ENCODE measurements at places on chromosomes 2 and 18.
A peak's percentile ranks its signal among the peaks of the same experiment; 100 is the strongest.

- DNase-seq = no peak
These were observed 195.1 kb downstream of the KCNE4 start for GRCh38 chr2:223247136-223247535.

- no peak for DNase-seq
These were observed 134.9 kb downstream of the NDUFA10 start for GRCh38 chr2:239890206-239890746.

- no peak for DNase-seq
These were observed 171.1 kb downstream of the FTCDNL1 start for GRCh38 chr2:199679883-199680282.

DNA sequence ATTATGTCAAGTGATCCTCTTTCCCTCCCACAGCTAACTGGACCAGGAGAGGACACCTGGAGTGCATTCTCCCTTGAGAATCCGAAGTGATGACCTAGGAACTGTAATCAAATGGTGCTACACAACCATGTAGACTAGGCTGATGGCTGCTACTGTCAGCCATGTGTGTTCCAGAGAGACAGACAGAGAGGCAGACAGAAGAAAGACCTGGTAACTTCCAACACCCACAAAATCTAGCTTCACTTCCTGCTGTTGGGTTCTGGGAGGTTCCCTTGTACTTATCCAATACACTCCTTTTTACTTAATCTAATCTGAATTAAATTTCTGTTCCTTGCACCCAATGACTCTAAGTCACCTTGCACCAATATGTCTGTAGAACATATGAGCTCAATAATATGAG, 72.3 kb downstream of the AAK1 start:
- no peak for DNase-seq

- DNase-seq = no peak
These were observed 86.2 kb upstream of the CCDC195 start for GRCh38 chr2:224802407-224802806.

DNA sequence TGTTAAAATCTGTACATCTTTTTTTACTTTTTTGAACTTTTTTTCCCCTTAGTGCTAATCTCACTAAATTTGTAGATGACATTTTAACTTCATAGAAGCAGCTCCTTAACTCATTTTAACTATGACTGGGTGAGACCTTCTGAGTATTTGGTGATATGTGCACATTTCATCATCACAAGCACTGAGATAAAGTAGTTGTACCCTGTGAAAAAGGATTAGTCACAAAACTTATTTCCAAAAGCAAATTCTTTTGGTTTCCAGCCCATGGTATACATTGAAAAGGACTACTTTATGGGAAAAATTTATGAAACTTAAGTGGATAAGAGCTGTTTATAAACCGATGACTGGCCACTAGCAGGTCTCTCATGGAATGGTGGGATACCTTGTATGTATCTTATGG, 581.5 kb downstream of the PLCL1 start:
- no peak for DNase-seq

GRCh38 chr2:16773080-16773713, 107.6 kb upstream of the CYRIA start:
- peak; percentile 80 for DNase-seq

GRCh38 chr2:133685636-133686215, 117.5 kb upstream of the NCKAP5 start:
- DNase-seq = no peak

DNA sequence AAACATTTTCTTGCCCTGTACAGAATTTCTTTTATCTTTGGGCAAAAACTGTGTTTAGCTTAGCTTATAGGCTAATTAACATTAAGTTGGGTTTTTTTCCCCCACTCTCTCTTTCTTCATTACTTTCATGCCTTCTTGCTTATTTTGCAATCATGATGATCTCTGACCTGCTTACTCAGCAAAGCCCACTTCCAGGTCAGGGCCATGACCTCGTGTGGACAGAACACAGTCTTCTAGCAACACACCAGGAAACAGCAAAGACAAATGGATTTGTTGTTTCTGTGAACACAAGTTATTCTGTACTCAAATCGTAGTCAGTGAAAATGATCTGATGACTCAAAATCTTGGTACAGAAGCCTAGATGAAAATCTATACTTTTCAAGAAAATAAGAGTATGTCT, 60.7 kb downstream of the SPATS2L start:
- DNase-seq = no peak

DNA sequence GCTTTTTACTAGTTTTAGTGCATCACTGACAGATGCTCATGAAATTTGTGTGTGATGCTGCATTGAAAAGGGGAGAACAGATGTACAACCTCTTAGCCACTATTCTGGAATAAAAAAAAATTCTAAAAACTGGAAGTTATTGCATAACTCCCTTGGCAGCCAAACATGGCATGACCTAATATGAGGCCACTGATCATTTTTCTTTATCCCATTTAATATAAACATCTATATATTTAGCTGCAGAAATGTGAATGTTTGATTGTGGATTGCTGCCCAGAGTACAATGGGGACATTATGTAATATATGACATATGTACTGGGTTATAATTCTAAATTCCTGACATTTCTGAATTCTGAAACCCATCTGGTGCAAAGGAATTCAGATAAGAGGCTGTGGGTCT, 86.5 kb downstream of the CDCA7 start:
- no peak for DNase-seq

DNA sequence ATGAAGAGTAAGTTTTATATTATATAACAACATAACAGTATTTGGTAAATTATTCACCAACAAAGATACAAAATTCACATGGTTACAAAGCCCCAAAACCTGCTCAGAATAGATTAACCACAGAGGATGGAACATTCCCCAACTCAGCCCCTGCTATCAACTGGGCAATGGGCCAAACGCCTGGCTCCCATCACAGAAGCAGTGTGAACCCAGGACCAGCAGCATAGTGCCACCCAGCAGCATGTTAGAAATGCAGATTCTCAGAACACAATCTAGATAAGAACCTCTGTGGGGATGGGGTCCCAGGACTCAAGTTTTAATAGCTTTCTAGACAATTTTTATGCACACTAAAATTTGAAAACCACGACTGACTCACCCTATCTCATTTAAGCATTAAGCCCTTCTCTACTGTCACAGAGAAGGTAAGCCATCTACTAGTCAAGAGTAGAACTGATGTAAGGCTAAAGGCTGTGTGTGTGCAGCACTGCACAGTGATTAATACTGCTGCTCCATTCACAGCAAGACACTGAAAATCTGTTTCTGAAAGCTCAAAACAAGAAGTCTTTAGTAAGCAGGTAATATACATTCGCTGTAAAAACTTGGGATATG, 15.2 kb downstream of the AFG3L2 start:
- DNase-seq = peak; percentile 39

DNA sequence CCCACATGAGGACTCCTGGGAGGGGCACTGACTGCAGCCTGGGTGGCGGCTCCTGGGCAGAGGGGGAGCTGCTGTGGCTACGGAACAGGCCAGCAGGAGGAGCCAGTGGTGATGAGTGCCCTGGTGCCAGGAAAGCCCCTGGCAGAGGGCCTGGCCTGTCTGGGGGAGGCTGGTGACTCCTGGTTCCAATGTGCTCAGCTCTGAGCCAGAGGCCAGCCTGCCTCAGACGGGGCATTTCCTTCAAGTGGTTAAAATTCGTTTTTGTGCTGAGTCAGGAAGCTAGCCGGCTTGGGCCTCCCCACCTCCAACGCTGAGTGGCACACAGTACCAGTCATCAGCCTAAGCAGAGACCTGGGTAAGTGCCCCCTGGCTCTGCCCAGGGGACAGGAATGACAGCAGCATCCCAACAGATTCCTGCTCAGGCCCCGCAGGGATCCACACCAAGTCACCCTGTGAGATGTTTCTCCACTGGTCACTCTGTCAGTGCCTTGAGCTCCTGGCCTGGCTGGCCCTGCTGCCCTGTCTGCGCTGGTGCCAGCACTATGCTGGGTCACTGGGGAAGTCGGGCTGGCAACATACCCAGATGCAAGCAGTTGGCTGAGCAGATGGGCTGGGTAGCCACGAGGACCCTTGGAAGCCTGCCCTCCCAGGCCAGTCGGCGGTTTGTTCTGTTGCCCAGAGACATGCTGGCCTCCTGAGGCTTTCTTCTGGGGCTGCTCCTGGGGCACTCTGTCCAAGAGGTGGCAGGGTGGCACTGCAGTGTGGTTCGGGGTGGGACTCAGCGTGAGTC, 7.1 kb upstream of the KLF11 start:
- DNase-seq = peak; percentile 95

- no peak for DNase-seq
These were observed 38.9 kb downstream of the TMEM17 start for GRCh38 chr2:62467100-62467474.

- no peak for DNase-seq
These were observed 33.7 kb upstream of the MRPL33 start for GRCh38 chr2:27737676-27738348.

GRCh38 chr18:5962362-5962761, 67.0 kb upstream of the TMEM200C start:
- peak; percentile 53 for DNase-seq

DNA sequence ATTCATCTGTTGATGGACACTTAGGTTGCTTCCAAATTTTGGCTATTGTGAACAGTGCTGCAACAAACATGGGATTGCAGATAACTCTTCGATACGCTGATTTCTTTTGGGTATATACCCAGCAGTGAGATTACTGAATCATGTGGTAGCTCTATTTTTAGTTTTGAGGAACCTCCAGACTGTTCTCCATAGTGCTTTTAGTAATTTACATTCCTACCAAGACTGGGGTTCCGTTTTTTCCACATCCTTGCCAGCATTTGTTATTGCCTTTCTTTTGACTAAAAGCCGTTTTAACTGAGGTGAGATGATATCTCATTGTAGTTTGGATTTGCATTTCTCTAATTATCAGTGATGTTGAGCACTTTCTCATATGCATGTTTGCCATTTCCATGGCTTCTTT, 200.3 kb downstream of the MBD5 start:
- DNase-seq = no peak

GRCh38 chr18:72160510-72161445, 383.4 kb downstream of the CBLN2 start:
- DNase-seq = no peak

- DNase-seq = no peak
These were observed 119.1 kb upstream of the PELI1 start for GRCh38 chr2:64263315-64263714.

- DNase-seq = no peak
These were observed 19.3 kb upstream of the SPP2 start for GRCh38 chr2:234031207-234031606.

GRCh38 chr18:26648509-26649192, 100.3 kb upstream of the KCTD1 start:
- DNase-seq = no peak

- DNase-seq = peak; percentile 27
These were observed 908 bp downstream of the ERLEC1 start for GRCh38 chr2:53787614-53788289.

GRCh38 chr2:165248238-165248637, 9.0 kb downstream of the SCN2A start:
- no peak for DNase-seq

- DNase-seq = no peak
These were observed 19.6 kb upstream of the REV1 start for GRCh38 chr2:99509387-99509786.

- DNase-seq = no peak
These were observed 107.4 kb upstream of the ACAA2 start for GRCh38 chr18:49920731-49921130.

- DNase-seq = no peak
These were observed 133.8 kb upstream of the LMAN1 start for GRCh38 chr18:59492756-59493421.

DNA sequence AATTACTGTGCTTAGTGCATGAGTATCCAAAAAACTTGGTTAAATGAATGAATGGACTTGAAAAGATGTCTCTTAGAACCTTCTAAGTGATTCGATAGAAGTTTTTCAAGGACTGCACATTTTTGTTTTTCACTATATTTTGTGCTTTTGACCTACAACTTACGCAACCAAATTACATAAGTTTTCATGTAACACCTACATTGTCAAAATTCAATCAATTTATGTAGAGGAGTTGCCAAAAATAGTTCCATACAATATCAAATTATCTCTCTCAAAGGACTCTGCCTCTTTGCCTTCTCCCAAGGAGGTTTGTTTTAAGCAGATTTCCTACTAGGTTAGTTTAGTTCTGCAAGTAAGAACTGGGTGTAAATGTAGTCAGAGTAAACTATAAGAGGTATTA, 10.3 kb downstream of the MARCHF7 start:
- no peak for DNase-seq

DNA sequence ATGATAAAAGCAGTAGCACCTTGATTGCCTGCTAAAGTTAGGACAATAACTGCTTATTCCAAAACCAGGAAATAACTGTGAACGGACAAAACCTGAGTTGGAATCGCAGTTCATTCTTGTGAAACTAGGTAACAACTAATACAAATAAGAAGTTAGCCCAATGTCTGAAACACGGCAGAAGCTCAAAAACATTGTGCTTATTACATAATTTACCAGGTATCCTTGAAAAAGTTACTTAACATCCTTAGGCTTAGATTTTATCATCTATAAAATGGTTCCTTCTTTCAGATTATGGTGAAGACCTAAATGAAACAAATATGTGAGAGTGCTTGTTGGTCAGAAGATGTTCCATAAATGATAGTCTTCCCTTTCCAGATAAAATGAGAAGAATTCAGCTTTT, 32.4 kb downstream of the RTN4 start:
- no peak for DNase-seq

DNA sequence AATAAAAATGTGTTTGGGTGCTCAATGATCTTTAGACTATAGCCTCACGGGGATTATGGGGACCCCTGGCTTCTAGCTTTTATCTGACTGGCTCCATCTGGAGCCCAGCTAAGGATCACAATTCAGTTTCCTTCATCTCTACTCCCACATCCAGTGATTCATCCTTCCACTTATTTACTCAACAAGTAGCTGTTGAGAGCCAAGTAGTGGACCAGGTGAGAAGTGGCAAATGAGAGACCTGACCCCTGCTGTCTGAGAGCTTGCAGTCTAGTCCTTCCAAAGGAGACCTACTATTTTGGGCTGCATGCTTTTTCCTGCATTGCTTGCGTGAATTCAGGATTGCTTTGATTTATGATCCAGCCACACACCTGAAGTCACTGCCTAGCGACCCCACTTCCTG, 10.7 kb upstream of the DSG3 start:
- DNase-seq = no peak

DNA sequence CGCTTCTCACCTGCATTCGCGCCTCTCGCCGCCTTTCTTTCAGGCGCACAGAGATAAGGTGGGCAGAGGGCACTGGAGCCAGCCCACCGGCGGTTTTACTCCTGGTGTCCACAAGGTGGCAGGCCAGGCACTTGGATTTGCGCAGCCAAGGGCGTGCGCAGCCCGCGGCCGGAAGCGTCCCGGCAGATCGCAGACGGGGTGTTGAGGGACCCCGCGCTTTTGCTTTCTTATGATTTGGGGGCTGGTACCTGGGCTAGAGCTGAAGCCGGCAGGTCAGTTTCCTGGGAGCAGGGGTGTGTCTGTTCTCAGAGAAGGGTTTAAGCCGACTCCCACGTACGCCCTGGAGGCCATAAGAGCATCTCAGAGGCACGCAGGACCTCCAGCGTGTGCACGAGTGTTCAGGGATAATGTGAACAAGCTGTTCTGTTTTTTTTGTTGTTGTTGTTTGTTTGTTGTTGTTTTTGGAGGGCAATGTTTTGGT, 305.6 kb upstream of the CXCR4 start:
- DNase-seq = peak; percentile 67

Data from G401 (cell line).